ENCODE measurements at places on chromosomes 6 and 20.

DNA sequence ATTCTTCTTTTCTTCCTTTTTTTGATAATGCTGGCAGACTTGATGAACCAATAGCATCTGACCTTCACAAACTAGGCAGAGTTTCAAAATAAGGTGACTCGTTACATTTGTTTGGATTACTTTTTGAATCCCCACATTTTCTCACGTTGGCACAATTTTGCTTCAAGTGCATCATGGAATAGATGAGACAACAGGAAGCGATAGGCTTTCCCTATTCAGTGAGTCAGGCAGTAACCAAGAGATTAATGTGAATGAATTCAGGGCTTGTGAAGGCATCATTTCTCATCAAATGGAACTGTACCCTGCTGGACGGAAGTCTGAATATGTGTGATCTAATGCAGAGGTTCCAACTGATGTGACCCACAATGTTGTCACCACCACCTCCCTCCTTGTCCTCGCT, 10.7 kb downstream of the RFPL4B start:
- DNase-seq, result no peak

GRCh38 chr6:43996618-43997344, 130.5 kb downstream of the MRPL14 start:
- no peak for DNase-seq

GRCh38 chr20:50491926-50492634, 18.1 kb upstream of the PTPN1 start:
- no peak for DNase-seq

DNA sequence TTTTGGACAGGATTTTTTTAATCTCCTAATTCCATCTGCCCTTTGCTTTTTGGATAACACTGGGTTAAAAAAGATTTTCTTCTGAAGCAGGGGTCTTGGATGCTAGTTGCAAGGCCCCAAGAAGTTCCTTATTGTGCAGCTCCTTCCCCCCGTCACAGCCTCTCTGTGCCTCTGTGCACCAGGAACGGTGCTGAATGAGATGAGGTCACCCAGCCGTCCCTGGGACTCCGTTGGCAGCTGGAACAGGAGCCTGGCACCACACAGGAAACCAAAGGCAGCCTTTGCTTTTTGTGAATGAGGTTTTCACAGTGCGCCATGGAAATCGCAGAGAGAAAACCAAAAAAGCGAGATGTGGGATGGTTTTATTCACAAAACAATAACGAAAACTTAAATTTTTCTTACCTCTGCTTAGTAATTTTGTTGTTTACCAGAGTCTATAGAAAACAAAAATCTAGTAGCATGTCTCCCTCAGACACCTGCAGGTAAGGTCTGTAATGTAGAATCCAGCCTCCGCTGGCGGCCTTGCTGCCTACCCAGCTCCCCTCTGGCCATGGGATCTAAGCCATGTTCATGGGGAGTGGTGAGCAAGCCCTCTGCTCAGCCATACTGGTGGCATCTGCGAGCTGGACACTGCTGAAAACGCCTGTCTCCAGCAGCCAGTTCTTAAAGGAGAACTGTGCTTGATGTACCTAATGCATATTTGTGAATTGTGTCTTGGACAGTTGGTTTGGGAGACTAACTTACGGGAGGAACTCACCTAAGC, 40.4 kb upstream of the SYNJ2 start:
- DNase-seq, result no peak

- DNase-seq, result no peak
Observed at GRCh38 chr20:60102665-60103210, 144.5 kb downstream of the CDH26 start.

- DNase-seq, result no peak
Observed at GRCh38 chr20:56516631-56517030, 7.9 kb upstream of the FAM209A start.

DNA sequence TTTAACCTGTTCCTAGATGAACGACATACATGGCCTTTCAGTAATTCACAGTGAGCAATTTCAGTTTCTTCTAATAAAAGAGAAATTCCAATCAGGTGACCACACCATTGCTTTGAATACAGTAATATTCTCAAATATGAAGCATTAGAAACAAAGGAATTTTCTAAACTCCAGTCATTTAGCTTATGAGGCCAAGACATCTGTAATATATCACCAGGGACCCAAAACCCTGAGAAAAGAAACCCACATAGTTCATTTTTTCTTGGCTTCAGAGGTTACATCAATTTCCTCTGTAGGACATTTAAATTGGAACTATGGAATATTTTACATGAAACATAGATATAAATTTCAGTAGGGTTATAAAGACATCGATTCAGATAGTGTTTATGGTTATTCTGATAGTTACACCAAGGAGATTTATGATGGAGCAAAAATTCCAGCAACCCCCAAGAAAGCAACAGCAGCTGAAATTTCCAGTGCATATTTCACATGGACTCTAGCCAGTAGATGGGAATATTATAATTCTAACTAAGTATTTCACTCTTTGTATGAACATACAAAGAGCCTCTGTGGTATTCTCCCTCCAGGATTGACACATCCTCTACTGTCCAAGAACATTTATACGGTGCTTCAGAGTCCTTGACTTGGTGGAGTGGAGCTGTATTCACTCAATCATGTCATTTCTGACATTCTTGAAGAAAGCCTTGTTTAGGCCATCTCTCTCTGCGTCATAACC, 82.9 kb downstream of the ADGRG6 start:
- no peak for DNase-seq

GRCh38 chr6:20447581-20448132, 46.0 kb downstream of the E2F3 start:
- no peak for DNase-seq

DNA sequence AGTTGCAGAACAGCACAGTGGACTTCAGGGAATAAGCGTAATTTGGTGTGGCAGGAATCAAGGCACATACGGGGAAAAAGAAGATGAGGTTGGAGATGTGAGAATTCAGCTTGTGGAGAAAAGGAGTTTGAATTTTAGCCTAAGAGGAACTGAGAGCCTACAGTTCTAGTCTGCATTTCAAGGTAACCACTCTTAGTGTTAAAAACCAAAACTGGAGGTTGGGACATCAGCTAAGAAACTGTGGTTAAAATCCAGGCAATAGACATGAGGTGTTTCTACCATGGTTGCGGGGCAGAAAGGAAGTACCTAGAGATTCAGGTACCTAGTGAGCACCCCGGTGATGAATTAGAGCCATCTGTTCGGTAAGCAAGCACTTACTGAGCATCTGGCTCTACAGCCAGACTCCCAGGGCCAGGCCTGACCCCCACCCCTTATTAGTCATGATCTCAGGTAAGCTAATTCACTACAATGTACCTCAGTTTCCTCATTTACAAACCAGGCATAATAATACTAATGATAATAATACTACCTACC, 44.4 kb downstream of the FAXC start:
- DNase-seq, result no peak

DNA sequence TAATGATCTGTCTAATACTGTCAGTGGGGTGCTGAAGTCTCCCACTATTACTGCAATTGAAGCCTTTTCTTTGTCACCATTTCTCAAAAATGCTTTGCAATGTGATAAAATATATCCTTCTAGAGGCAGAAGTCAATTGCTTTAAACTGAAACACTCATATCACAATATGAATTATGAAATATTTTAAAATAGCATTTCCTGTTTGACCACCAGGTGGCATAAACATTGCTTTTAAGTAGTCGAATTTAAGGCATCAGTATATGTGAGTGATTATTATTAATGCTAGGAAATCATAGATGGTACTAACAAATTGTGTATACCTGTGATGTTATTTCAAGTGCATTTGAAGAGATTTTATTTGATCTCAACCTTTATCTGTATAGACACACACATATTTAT, 87.5 kb downstream of the MEI4 start:
- no peak for DNase-seq

DNA sequence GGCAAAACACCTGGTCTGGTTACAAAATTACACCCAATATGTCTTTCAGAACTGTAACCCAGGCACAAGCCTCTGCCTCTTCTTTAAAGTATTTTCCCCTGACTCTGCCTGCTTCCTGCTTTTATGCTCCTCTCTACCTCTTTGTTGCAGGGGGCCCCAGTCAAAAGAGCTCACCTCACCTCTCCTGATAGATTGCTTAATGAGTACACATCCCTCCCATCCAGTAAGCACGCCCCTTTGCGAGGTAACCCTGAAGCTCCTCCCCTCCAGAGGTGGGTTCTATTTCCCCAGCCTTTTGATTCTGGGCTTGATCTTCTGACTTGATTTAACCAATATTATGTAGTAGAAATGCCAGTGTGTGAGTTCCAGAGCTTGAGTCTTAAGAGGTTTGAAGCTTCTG, 56.6 kb upstream of the EYA2 start:
- no peak for DNase-seq

- DNase-seq, result no peak
Observed at GRCh38 chr6:124719913-124720312, 242.3 kb upstream of the RNF217 start.

- DNase-seq, result no peak
Observed at GRCh38 chr20:41902346-41902745, 284.2 kb upstream of the CHD6 start.

DNA sequence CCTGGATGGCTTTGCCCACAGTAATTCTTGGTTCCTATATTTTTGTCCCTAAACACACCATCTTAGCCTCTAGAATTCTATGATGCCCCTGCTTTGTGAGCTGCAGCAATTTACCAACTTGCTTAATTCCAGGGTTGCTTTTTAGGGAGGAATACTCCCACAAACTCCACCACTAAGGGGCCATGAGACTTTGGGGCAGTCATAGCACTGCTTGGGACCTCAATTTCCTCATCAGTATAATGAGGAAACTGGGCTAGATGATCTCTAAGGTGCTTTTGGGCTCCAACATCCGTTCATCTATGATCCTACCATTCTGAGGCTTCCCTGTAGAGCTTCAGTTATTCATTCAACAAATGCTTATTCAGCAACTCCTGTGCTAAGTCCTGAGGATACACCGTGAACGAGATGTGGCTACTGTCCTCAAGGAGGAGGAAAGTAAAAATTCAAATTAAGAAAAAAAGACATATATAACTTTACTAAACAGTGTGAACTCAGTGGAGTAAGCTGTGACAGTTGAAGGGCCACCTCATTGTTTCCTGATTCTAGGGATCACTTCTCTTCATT, 75.3 kb downstream of the PRDM1 start:
- DNase-seq, result no peak

GRCh38 chr6:166726201-166726600, 99.2 kb upstream of the RPS6KA2 start:
- DNase-seq, result no peak

GRCh38 chr6:49556429-49556837, 6.0 kb downstream of the C6orf141 start:
- no peak for DNase-seq

- peak; percentile 32 for DNase-seq
Observed at GRCh38 chr20:38434301-38434741, 807 bp downstream of the SNHG17 start.

- DNase-seq, result no peak
Observed at GRCh38 chr20:54013471-54013870, 56.9 kb downstream of the BCAS1 start.

GRCh38 chr20:13659288-13659687, 20.6 kb upstream of the TASP1 start:
- DNase-seq, result no peak

DNA sequence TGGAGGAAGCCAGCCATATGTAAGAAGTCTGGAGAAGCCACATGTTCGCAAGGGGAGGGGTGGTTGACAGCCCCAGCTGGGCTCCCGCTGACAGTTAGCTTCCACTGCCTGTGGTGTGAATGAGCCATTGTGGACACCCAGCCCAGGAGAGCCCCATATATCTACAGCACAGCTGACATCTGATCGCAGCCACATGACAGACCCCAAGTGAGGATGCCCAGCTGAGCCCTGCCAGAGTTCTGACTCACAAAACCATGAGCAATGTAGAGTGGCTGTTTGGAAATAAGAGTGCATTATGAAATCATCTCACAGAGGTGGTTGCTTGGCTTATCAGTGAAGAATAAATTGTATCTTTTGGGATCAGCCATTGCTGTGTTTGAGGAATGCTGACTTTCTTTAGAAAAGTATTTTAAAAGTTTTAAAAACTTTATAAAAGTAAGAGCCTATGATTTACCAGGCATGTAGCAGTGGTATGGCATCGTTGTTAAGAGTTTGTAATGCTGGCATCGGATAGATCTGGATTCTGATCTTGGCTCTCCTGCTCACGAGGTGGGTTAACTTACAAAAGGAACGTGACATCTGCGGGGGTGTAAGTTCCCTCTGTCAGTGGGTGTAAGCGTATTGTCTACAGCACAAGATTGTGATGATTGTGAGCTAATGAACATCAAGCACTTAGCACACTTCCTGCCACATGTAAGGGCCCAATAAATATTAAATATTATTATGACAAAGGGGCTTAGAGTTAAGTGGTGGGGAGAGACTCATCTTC, 24.1 kb downstream of the CFAP61 start:
- DNase-seq, result no peak

DNA sequence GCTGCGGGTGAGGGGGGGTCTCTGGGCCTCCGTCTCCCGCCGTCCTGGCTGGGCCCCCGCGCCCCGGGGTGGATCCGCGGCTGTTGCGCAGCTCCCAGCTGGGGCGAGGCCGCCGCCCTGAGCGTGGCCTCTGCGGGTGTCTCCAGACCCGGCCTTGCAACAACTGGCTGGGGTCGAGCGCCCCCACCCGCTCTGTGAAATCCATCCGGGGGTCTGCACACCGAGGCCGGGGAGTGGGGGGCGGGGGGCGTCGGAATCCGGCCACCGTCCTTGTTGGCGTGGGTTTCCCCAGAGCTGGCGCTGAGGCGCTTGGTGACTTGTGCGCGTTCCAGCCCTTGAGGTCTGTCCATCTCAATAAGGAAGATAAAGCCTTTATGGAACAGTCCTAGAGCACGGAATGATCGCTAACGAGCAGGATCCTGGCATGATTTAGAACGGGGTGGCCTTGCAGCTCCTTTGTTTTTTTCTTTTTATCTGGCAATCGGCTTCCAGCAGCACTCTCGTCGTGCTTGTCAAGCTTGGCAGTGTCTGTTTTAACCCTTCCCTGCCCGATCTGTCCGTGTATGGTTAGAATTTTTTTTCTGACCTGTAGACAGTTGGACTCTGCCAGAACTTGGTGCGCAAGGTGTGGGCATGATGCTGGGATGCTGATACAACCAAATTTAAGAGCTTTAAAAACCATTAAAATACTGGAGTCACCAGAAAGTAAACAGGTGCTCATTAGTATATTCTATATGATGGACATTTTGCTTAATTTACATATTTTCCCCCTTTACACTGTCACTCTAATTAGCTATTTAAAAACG, 675 bp downstream of the DSTN start:
- no peak for DNase-seq

DNA sequence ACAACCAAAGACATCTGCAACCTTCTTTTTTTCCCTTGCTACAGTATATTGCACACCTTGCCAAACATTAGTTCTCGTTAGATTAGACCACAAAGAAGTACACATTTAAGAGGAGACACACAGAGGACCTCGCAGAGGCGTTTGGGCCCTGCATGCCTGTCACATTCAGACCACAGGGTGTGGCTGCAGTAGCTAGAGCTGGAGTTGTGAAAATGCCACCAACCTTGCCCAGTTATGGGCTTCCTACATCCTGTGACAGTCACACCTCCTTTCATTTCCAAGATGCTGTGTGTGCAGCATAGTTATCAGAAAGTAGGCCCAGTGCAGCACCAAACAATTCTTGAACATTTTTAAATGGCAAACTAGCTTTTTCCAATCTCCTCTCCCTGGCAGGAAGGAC, 2.4 kb downstream of the SYNE1 start:
- DNase-seq, result peak; percentile 67

Measured in CD4-positive, alpha-beta T cell treated with Interleukin-4 for 1 hour (primary cell).